Breast epithelium (tissue), 4 donors: ENCODE measurements at places on chromosomes 6 and 20.

DNA sequence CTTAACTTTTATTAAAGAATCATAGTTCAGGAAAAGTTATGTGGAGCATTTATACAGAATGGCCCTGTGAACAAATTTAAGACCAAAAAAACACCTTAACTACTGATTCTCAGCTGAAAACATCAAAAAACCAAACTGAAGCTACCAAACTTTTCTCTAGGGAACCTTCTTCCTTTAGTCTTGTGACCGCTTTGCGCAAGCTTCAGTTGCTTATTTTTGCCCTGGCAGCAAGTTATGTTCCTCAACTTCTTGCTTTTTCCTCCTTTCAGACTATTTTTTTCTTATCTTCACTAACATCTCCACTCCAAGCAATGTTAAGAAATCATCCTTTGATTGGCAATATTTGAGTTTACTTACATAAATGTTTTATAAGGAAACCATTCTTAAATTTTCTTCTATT is 100.1 kb downstream of the MYB start:
- no peak for DNase-seq

- DNase-seq = no peak
Observed at GRCh38 chr6:14216946-14217684, 99.5 kb downstream of the CD83 start.

- no peak for DNase-seq
Observed at GRCh38 chr6:157596886-157597285, 215.9 kb downstream of the ZDHHC14 start.

GRCh38 chr6:72963946-72964345 is 261.4 kb downstream of the KHDC1L start:
- no peak for DNase-seq

GRCh38 chr6:32462609-32463008 is 22.9 kb downstream of the HLA-DRA start:
- DNase-seq = no peak

DNA sequence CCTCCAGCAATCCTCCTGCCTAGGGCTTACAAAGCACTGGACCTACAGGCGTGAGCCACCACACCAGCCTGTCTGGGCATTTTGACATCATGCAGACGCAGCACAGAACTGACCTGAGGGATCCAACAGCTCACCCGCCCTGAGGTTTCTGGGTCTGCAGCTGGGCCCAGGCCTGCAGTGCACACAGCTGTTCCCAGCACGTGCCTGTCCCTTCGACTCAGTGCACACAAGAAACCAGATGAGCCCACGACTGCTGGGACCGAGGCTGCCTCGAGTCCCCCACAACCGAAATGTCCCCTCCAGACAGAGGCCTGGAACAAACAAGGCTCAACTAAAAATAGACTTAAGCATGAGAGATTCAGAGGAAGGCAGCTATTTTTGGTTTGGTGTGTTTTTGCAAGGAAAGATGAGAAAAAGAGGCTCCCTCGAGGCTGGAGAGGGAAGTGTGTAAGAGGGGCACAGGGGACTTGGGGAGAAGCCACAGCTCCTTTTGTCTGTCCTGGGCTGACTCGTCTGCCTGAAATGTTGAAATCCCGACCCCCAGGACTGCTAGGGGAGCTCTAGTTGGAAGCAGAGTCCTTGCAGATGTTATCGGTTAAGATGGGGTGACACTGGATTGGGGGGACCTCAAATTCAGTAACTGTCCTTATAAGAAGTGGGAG is 66.3 kb downstream of the YTHDF1 start:
- no peak for DNase-seq

- no peak for DNase-seq
Observed at GRCh38 chr20:4305091-4305490, 289.7 kb upstream of the RNF24 start.

- no peak for DNase-seq
Observed at GRCh38 chr20:44696315-44696714, 18.9 kb upstream of the CCN5 start.

DNA sequence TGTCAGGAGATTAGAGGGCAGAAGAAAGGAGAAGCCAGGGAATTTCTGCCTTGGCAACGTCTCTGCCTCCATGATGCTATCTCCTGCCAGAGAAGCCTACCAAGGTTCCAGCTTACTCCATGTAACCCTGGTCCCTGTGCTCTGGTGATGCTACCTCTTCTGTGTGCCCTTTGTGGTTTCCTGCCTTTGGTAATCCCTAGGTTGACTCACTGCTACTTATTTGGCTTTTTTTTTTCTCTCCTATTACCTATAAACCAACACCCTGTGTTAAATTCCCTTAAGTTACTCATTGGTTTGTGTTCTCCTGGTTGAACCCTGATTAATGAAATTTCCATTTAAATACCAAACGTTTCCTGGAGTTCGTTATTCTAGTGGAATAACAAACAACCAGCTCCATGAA is 527.8 kb upstream of the FLRT3 start:
- no peak for DNase-seq

DNA sequence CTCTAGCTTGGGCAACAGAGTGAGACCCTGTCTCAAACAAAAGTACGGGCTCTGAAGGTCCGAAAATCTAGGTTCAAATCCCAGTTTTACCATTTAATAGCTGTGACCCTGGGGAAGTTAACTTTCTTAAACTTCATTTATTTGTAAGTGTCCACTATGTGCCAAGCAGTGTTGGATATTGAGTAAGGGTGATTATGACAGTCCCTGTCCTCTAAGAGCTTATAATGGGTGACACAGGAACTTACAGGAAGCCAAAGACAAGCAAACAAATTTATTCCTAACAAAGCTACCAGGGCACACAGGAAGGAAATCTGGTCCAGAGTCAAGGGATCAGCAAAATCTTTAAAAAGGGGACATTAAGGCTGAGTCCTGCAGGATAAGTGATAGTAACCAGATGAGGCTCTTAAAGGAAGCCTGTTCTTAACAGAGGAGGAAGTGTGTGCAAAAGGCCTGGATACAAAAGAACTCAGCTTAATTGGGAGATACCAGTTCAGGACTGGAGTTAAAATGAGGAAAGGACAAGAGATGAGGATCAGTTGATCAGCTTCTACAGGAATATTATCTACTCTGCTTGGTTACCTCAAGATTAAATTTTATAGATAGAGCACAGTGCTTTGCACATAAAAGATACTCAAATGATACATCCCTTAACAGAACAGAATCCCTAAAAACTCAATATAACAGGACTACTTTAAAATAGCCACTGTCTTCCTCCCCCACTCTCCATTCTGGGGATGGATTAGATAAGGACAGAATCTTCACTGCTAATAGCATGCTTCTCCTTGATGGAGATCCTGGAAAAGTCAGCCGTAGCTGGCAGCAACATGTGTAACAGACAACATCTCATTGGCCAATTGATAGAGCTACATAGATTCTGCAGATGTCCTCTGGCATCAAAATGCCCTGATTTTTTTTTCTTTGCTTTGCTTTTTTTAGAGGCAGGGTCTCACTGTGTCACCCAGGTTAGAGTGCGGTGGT is 6.1 kb downstream of the SNX3 start:
- no peak for DNase-seq

- DNase-seq = no peak
Observed at GRCh38 chr6:148873868-148874267, 127.0 kb downstream of the UST start.

DNA sequence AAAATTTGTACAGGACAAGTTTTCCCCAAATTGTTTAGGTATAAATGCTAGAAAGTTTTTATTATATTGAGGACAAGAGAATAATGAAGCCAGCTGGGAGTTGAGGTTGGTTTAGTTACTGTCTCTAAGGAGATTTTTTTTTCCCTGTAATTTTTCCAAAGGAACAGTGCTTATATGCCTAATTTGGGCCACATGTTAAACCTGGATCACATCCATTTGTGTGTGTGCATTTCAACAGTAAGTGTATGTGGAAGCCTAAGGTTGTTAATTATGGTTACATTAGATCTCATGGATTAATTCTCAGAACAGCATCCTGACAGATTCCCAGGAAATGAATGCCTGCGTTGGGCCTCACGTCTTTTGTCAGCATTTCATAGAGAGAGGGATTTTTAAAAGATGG is 4.5 kb downstream of the IGF2R start:
- no peak for DNase-seq

- DNase-seq = no peak
Observed at GRCh38 chr6:117414770-117415169, 11.0 kb downstream of the ROS1 start.

DNA sequence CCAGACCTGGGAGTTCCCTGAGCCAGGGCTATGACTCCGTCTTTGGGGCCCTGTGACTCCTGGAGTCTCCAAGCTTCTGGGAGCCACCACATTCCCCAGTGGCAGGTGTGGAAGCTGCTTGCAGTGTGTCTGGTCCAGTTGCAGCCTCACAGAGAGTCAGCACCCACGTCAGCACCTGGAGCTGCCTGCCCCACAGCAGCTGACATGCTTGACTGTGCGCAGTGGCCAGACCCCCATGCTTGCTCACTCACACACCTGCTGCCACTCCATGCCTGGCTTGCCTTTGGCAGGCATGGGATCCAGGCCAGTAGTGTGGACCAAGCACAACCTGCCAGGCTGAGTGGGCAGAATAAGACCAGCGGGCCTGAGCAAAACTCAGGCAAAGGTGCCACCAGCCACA is 31.0 kb upstream of the ASIP start:
- no peak for DNase-seq

DNA sequence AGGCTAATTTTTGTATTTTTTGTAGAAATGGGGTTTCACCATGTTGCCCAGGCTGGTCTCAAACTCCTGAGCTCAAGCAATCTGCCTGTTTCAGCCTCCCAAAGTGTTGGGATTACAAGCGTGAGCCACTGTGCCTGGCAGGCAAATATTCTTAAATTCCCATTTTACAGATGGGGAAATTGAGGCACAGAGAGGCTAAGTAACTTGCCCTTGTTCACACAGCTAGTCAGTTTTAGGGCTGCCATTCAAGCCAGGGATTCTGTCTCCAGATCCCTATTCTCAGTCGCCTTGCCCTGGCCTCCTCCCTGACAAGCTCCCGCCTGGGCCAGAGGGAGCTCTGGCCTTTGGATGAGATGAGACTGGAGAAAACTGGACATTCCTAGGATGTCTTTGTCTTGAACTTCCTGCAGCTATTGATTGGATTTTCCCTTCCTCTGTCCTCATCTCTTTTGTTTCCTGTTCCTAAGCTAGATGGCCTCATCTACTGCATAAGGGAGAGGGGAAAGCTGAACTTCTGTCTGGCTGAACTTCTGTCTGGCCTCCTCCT is 90.5 kb downstream of the NDUFAF5 start:
- DNase-seq = no peak

DNA sequence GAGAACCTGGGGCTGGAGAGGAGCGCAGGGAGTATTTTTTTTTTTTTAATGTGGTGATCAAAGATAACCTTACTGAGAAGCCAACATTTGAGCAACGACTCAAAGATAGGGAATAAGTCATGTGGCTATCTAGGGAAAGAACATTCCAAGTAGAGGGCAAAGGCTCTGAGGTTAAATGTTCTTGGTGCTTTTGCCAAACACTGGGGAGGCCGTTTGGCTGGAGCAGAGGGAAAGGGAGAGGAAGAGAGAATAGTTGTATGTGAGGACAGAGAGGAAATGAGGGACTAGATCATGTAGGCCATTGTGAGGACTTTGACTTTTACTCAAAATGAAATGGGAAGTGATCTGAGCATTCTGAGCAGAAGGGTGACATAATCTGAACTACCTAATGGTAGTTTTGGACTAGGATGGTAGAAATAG is 27.8 kb downstream of the ACSS2 start:
- no peak for DNase-seq

- DNase-seq = no peak
Observed at GRCh38 chr6:160133441-160134336, 12.1 kb downstream of the SLC22A1 start.

DNA sequence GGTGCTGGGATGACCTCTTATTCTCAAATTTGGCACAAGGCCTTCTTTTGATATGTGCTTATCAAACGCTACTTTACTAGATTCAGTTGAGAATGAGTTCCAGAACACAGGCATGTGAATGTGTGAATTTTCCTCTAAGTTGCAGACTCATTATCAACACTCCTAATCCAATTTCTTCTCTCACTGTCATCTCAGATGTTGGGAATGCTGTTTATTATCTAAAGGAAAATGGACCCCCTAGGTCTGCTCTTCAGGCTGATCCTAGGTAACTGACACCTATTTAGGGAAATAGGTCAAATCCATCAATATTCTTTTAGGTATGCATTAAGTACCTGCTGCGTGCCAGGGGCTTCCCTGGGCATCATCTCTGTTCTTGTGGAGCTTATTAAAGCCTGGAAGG is 215.0 kb upstream of the NOX3 start:
- DNase-seq = no peak

- no peak for DNase-seq
Observed at GRCh38 chr6:423799-424345, 32.3 kb downstream of the IRF4 start.

DNA sequence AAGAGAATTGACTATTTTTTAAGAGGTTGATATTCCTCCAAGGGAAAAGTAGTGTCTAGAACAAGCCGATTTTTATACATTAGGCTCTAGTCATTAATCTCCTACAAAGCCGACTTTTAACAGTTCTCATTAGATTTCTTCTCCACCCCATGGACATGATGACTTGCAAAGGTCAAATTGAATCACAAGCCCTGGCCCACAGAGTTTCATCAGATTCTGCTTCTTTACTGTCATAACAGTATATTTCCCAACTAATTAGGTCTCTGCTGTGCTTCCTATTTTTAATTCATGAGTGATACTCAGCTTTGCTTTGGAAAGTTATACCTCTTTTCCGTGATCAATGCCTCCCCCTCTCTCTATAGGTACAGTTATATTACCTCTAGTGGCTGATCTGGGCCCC is 90.6 kb upstream of the ADGRB3 start:
- DNase-seq = no peak

DNA sequence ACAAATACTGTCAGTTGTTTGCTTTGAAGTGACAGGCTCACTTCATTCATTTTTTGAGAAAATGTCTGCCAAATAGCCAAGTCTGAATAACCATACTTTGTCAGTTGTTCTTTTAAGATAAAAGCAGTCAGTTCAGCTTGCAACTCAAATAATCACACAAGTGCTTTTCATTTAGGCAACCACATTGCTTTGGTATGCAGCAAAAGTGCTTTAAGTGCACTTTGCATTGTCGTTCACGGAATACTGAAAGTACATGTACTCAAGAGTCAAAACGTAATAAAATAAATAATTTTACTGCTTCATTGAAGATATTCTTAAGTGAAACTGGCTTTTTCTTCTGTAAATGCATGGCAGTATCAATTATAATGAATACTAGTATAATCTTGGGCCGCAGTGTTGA is 107.2 kb downstream of the MMS22L start:
- DNase-seq = no peak

DNA sequence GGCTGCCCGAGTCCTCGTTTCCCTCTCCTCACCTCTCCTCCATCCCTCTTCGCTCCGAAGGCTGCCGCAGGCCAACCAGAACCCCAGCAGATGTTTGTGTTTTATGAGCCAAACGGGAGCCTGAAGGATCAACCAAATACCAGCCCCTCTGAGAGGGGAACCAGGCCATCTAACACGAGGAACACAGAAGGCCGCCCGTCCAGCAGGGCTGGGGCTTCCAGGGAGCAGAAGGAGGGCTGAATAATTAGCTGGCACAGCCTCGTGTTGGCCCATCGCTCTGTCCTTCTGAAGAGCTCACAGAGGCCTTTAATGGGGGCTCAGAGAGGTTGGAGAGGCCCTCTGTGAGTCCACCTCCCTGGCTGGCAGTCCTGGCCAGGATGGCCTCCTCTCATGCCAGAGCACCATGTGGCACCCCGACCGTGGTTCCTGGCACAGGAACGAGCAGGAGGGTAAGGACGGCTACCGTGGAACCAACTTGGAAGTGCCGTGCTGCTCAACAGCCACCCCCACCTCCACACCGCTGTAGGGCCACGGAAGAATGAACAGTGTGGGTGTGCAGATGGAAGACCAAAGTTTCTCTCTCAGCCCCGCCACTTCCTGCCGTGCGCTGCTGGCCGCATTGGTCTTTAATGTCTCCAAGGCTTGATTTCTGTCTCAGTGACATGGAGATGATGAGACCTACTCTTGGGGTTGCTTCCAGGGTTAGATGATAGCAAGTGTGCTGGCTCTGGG is 155.2 kb downstream of the SCML4 start:
- DNase-seq = no peak
